Prostate gland (tissue), 2 donors: ENCODE measurements at places on chromosomes 12 and 14. TPM values are rescaled to one million over a fixed set of nuclear protein-coding genes. Genes with fewer than 3 reads are reported as not detected.

The KRT8 gene
- 536 TPM for total RNA-seq

DNA sequence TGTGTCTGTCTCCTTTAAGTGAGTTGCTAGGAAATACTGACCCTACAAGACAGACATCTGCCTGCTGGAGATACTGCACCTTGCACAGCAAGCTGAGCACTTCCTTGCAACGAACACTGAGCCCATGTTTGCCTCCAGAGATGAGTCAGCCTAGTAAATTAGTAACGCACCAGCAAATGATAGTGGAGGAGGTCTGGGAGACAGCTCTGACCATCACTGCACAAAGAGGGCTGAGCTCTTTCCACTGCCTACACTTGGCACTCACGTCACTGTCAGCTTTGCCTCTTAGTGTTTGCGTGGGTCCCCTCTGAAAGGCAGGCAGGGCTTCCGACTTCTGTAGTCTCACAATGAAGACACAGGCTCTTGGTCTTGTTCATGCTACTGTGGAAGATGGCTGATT is 109.0 kb downstream of the APAF1 start:
- no peak for DNase-seq

GRCh38 chr12:91813701-91814100 is 331.9 kb downstream of the BTG1 start:
- DNase-seq = no peak

GRCh38 chr12:60693019-60693626 is 1097.3 kb downstream of the SLC16A7 start:
- no peak for DNase-seq

DNA sequence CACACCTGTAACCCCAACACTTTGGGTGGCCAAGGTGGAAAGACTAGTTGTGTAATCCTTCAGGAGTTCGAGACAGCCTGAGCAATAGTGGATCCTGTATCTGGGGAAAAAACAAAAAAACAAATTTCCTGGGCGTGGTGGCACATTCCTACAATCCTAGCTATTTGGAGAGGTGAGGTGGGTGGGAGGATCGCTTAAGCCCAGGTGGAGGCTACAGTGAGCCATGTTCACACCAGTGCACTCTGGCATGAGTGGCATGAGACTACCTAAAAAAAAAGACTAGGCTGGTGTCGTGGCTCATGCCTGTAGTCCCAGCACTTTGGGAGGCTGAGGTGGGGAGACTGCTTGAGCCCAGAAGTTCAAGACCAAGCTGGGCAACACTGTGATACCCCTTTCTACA is 17.2 kb downstream of the PTGES3 start:
- no peak for DNase-seq

The FGF23 gene
- total RNA-seq = not detected

- no peak for DNase-seq
These were observed 162.9 kb downstream of the ADGRD1 start for GRCh38 chr12:131116468-131117117.

GRCh38 chr12:6363330-6364043 is 11.9 kb downstream of the SCNN1A start:
- peak; percentile 84 for DNase-seq

The GPR65 gene
- 0.73 TPM for total RNA-seq

The CATSPERB gene
- total RNA-seq = 2.3 TPM

- no peak for DNase-seq
These were observed 510 bp upstream of the TTC8 start for GRCh38 chr14:88823968-88824313.

DNA sequence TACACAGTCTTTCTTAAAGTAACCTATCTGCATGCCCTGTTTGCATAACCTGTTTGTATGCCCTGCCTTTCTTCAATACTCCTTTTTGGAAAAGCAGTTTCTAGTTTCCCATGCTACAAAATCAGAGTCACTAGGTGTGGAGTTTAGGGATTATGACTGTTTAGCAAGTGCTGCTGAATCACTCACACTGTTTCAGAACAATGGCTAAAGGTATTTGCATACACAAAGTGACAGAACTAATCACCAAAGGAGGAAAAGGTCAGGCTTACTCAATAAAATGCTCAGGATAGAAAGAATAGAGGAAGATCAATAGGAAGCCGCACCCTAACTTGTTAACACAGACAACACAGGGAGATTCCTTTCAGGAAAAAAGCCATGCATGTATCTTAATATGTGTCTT is 19.4 kb downstream of the EGLN3 start:
- DNase-seq = no peak

The HOXC4 gene
- total RNA-seq = 0.62 TPM

DNA sequence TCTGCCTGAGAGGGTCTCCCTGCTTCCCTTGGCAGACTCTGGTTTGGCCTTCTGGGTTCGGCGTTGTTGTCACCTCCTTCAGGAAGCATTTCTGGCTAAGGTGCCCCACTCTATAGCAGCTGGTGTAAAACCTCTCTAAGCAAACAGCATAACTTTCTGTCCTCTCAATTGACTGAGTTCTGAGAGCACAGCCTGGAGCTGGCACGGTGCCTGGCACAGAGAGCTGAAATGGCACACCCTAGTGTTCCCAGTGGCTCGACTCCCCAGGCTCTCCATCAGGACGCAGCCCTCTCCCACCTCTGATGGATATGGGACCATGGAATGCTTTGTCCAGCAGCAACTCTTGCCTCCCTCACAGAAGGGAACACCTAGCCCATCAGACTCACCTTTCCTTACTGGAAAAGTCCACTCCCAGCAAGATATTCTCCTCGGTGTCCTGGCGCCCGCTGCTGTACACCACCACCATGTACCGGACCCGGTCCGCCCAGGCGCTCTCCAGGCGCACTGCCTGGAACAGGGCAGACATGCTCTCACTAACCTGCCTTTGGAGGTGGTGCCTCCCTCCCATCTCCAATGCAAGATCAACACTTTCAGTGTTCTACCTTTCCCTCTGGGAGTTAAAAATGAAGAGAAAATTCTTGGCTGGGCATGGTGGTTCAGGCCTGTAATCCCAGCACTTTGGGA is 40.6 kb downstream of the SSH1 start:
- DNase-seq = peak; percentile 79

The SERPINA12 gene
- total RNA-seq = 1.1 TPM

GRCh38 chr14:23068789-23069412 is 11.6 kb upstream of the CDH24 start:
- peak; percentile 81 for DNase-seq

GRCh38 chr14:26204728-26205479 is 392.9 kb downstream of the NOVA1 start:
- DNase-seq = peak; percentile 8

The RNASE11 gene
- total RNA-seq = not detected

DNA sequence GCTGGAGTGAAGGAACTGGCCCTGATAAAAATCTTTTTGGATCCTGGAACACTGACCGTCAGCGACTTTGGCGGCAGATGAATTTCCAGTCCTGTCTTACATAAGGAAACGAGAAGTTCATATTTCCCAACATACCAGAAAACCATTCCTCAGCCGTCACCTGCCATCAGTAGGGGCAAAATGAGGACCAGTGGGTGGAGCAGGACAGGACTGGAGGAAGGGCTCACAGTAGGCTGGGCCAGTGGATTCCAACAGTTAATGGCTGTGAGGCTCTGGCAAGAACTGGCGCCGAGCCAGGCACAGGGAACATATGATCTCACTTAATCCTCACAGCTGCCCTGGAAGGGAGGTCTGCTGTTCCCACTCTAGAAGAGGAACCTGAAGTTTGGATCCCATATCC is 67.2 kb upstream of the FAM181A start:
- peak; percentile 22 for DNase-seq

- DNase-seq = no peak
These were observed 152.1 kb downstream of the GALC start for GRCh38 chr14:87840906-87841305.

The SOX5 gene
- total RNA-seq = 3.7 TPM

The OR9K2 gene
- total RNA-seq = not detected

- no peak for DNase-seq
These were observed 9.9 kb upstream of the VPS33A start for GRCh38 chr12:122276242-122276641.

DNA sequence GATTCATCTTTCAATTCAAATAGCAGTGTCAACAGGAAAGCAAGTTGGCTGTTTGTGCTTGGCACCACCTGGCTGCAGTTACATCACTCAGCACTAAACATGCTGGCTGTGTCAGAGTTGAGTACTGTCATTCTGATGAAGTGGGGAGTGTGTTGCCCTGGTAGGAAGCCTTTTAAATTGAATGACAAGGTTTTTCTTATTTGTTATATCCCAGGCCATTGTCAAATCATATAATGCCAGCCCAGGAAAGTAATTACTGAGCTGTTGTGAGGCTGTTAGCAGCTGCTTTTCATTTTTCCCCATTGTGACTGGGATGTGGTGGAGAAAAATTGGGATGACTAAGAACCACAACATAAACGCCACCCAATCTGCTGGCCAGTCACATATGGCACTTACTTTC is 106.5 kb upstream of the PRKD1 start:
- DNase-seq = no peak

DNA sequence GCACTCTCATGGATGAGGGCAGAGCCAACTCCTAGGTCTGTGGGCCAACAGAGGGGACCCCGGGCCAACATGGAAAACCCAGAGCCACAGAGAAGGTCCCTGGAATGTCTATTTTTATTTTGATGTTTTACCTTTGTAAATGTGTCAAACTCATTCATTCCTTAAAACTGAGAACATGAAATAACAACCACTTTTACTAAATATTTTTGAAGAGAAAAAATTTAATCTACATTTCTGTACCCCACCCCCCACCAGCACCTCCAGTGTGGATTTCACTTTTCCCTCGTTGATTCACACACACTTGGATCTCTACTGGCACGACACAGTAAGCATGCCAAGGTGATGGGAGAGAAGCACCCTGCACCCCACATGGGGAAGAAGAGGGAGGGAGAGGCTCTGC is 6.7 kb downstream of the KRT77 start:
- no peak for DNase-seq

DNA sequence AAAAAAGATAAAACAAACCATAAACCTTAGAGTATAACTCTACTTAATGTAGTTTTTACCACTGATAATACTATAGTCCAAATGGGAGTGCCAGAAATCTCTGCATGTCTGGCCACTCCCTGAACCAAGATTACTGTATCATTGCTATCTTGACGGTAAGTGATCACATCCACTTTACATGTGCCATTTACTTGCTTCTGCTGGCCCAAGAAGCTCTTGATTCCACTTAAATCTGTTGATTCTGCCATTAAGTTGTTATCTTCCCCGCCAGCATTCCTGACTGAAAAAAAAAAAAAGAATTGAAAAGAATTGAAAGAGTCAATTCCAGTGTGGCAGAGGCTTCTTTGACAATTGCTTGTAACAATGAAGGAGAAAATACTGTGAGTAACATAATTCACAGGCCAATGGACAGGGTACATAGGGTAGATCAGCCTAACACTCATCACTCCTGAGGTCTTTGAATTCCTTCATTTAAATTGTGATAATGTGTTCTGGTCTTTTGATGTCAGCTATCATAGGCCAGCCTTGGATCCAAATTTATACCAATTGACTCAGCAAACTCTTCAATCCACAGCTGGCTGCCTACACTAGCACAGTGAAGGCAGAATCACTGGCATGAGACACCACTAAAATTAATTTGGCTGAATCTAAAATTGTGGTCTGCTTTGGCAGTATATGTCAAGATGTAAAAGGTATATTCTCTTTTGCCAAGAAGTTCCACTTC is 665.2 kb upstream of the FLRT2 start:
- no peak for DNase-seq

GRCh38 chr12:93098077-93098476 is 169.0 kb upstream of the EEA1 start:
- DNase-seq = no peak

DNA sequence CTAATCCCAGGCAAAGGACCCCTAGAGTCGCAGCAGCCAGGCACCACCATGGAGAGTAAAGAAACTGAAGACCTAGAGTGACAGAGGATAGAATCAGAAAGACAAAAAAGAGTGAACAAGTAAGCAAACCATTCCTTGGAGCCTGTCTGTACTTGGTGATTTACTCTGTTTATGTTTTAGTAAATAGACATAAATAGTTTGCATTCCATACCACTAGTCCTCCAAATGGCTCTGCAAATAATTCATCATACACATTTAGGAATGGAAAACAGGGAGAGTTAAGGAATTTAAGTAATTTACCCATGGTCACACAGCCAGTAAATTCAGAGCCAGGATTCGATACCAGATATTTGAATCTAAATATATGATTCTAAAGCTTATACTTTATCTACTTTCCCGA is 2.8 kb downstream of the OLR1 start:
- DNase-seq = no peak

The METTL3 gene
- total RNA-seq = 71.5 TPM

GRCh38 chr12:102497743-102498142 is 17.4 kb upstream of the IGF1 start:
- DNase-seq = no peak

DNA sequence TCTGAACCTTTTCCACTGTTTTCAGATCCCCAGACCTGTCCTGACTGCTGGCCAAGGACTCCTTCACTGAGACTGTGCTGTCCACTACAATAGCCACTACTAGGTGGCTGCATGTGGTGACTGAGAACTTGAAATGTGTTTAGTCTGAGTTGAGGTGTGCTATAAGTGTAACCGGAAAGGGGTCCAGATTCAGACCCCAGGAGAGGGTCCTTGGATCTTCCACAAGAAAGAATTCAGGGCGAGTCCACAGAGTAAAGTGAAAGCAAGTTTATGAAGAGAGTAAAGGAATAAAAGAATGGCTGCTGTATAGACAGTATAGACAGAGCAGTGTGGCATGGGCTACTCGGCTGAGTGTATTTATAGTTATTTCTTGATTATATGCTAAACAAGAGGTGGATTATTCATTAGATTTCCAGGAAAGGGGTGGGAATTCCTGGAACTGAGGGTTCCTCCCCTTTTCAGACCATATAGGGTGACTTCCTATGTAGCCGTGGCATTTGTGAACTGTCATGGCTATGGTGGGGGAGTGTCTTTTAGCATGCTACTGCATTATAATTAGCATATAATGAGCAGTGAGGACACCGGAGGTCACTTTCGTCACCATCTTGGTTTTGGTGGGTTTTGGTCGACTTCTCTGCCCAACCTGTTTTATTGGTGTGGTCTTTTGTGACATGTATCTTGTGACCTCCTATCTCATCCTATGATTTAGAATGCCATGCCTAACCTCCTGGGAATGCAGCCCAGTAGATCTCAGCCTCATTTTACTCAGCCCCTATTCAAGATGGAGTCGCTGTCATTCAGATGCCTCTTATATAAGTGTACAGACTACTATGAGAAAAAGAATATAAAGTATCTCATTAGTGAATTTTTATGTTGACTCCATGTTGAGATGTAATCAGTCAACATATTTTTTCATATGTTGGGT is 70.0 kb upstream of the SRSF5 start:
- DNase-seq = no peak

The DIABLO gene
- 132 TPM for total RNA-seq

The TAS2R13 gene
- total RNA-seq = 1.1 TPM

The GPR132 gene
- total RNA-seq = 0.68 TPM

DNA sequence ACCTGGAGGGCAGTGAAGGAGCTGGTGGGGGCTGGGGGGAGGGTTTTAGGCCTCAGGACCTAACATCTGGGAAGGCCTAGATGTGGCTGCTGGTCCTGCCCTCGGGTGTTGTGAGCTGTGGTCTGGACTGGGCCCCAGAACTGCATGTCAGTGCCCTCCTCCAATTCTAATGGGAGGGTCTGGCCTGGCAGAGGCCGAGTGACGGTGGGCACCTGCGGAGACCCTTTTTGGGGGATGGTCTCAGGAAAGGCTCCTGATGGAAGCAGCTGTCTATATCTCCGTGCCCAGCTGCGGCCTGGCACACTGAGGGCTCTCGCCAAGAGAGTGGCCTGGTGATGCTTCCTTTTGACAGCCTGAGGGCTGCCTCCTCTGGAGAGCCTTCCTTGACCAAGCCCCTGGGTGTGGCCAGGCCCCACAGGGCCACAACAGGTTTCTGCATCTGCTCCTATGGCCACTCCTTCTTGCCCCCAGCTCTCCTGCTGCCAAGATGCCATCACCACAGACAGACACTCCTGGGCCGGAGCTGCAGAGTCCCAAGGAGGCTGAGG is 5.3 kb downstream of the EXOC3L4 start:
- no peak for DNase-seq

- no peak for DNase-seq
These were observed 21.7 kb downstream of the GNS start for GRCh38 chr12:64737539-64737938.
